ENCODE measurements at places on chromosomes 7 and 10.

GRCh38 chr10:103894441-103894864 is 23.5 kb downstream of the STN1 start:
- no peak for DNase-seq

GRCh38 chr10:64116707-64117106 is 595.5 kb downstream of the REEP3 start:
- no peak for DNase-seq

DNA sequence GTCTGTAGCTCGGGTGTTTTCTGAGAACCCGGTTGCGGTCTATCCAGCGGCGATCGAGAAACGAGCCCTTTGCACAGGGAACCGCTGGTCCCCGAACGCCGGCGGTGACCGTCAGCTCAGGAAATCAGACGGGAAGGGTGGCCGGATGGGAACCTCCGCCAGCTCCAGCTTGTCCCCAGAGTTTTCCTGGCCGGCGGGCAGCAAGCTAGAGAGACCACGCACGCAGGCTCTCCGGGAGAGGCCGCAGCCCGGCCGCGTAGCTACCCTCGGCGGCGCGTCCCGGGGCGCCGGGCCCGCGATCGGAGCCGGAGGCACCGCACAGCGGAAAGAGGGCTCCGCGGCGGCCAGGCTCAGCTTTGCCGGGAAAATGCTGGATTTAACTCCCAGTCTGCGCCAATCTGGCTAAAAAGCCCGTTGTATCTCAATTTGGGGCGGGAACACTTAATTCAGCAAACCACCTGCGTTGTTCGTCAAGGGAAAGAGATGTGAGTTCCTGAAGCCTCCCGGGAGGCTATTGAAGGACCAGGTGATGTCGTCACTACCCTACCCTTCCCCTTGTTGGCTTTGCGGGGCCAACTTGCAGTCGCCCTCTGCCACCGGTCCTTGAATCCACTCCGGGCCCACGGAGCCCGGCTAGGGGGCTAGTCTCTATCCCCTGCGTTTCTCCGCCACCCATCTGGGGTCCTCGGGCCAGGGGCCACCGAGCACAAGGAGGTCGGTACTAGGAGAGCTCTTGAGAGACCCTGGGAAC is 859 bp upstream of the CH25H start:
- no peak for DNase-seq

GRCh38 chr10:102227050-102227449 is 951 bp downstream of the ELOVL3 start:
- DNase-seq, result no peak

DNA sequence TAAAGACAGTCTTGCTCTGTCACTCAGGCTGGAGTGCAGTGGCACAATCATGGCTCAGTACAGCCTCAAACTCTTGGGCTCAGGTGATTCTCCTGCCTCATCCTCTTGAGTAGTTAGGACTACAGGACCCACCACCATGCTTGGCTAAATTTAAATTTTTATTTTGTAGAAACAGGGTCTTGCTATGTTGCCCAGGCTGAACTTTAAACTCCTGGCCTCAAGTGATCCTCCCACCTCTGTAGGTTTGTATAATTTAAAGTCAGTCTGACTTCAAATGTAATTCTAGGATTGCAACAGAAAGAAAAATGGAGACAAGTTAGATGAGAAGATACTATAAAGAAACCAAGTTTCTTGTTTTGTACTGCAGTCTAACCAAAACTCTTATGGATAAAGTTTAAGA is 11.5 kb downstream of the TMEM60 start:
- DNase-seq, result no peak

DNA sequence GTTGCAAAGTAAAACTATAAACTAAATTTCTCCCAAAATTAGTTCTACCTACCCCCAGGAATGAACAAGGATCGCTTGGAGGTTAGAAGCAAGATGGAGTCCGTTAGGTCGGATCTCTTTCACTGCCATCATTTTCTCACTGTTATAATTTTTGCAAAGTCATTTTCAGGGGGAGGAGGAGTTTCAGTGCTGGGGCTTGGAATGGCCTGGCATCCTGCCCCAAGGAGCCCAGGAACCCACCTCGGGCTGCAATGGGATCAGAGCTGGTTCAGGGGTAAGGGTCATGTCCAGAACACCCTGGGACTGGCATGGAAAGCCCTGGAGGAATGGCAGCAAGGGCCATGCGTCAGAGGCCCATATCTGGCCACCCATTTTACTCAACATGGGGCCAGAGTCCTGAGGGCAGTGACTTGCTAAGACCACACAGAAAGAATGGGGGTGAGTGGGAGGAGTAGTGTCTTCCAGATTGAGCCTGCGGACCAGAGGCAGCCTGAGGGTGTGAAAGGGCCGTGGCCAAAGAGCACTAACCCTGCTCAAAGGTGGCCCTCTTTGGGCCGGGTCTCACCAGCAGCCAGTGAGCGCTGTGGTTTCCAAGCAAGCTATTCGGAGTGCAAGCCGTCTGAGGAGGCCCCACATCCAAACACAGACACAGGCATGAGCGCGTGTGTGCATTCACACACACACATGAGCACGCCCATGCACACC is 31.8 kb downstream of the GPRIN2 start:
- no peak for DNase-seq

GRCh38 chr10:124525751-124526600 is 64.4 kb downstream of the LHPP start:
- no peak for DNase-seq

GRCh38 chr10:122304054-122304579 is 33.0 kb downstream of the BTBD16 start:
- no peak for DNase-seq

- DNase-seq, result no peak
Measured at GRCh38 chr7:7702826-7703225, 15.6 kb downstream of the RPA3 start.

Data from NCI-H524 (cell line).